Activated CD4-positive, alpha-beta T cell treated with anti-CD3 and anti-CD28 coated beads for 36 hours (primary cell): ENCODE measurements at places on chromosomes 3 and 15. TPM values are rescaled to one million over a fixed set of nuclear protein-coding genes. Genes with fewer than 3 reads are reported as not detected.

- H3K4me1 ChIP-seq, result no peaks in the 10 kb centered on the region
- H3K4me3 ChIP-seq, result no peak overlapping the region
- no peak overlapping the region for H3K27ac ChIP-seq
These were observed 53.3 kb upstream of the AMOTL2 start for GRCh38 chr3:134427400-134428111.

- H3K27ac ChIP-seq, result no peak overlapping the region
- no peak overlapping the region for H3K4me3 ChIP-seq
- no peaks in the 10 kb centered on the region for H3K27me3 ChIP-seq
- peaks cover 2% of the 10 kb centered on the region for H3K36me3 ChIP-seq
- no peak for DNase-seq
These were observed 193.6 kb upstream of the SATB1 start for GRCh38 chr3:18618723-18619122.

- no peak overlapping the region for H3K4me3 ChIP-seq
- H3K36me3 ChIP-seq, result no peaks in the 10 kb centered on the region
- DNase-seq, result no peak
- no peak overlapping the region for H3K27ac ChIP-seq
- peaks cover under 1% of the 10 kb centered on the region for H3K4me1 ChIP-seq
These were observed 28.0 kb upstream of the PIGZ start for GRCh38 chr3:196996454-196997265.

GRCh38 chr3:190119461-190120268 is 1.0 kb downstream of the P3H2 start:
- peak overlapping the region; percentile 43 for H3K4me3 ChIP-seq
- H3K27me3 ChIP-seq, result peaks cover 54% of the 10 kb centered on the region
- H3K36me3 ChIP-seq, result no peaks in the 10 kb centered on the region
- H3K27ac ChIP-seq, result no peak overlapping the region

DNA sequence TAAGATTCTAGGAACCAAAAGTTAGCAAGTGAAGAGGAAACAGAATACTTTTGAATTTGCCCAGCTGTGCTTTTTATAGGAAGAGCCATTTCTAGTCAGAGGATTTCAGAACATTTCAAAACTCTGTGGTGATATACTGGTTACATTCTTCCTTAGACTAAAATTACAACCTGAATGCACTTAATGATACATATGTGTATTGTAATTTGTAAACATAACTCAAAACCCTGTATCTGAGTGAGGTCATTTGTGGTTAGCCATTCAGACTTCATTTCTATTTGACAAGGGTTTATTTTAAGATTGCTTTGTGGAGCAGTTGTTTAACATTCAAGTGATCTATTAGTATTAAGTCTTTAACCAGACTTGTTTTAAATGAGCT is 59.4 kb upstream of the TRIM71 start:
- no peak overlapping the region for H3K27ac ChIP-seq
- H3K4me3 ChIP-seq, result no peak overlapping the region
- no peak for DNase-seq
- peaks cover 8% of the 10 kb centered on the region for H3K4me1 ChIP-seq
- H3K27me3 ChIP-seq, result no peaks in the 10 kb centered on the region

- DNase-seq, result no peak
- no peak overlapping the region for H3K27ac ChIP-seq
- H3K4me1 ChIP-seq, result no peaks in the 10 kb centered on the region
- H3K27me3 ChIP-seq, result peaks cover 3% of the 10 kb centered on the region
These were observed 147.8 kb downstream of the LEKR1 start for GRCh38 chr3:156973954-156974353.

- H3K36me3 ChIP-seq, result no peaks in the 10 kb centered on the region
- peaks cover 12% of the 10 kb centered on the region for H3K27me3 ChIP-seq
- peaks cover 3% of the 10 kb centered on the region for H3K4me1 ChIP-seq
- DNase-seq, result no peak
- no peak overlapping the region for H3K4me3 ChIP-seq
These were observed 70.4 kb upstream of the GATA2 start for GRCh38 chr3:128563439-128563838.

- H3K36me3 ChIP-seq, result peaks cover 8% of the 10 kb centered on the region
- DNase-seq, result no peak
- no peak overlapping the region for H3K4me3 ChIP-seq
These were observed 25.1 kb upstream of the MTMR10 start for GRCh38 chr15:31016446-31016915.

DNA sequence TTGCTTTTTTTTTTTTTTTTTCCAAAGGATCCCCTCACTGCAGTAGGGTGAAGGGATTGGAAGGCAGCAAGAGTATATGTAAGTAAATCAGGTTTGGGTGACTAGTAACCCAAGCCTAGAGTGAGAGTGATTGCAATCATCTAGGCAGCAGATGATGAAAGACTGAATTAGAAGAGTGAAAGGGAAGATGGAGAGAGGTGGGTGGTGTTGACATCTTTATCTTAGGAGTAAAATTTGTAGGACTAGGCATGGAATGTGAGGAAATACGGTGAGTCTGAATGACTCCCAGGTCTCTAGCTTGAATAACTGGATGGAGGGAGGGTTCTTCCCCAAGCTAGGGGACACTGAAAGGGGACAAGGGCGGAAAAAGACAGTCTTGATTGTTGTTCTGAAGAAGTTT is 63.4 kb downstream of the TPRG1 start:
- H3K36me3 ChIP-seq, result no peaks in the 10 kb centered on the region
- no peak overlapping the region for H3K4me3 ChIP-seq
- H3K4me1 ChIP-seq, result peaks cover 25% of the 10 kb centered on the region

- no peak overlapping the region for H3K27ac ChIP-seq
- H3K4me1 ChIP-seq, result peaks cover 3% of the 10 kb centered on the region
- H3K4me3 ChIP-seq, result no peak overlapping the region
- no peak for DNase-seq
- no peaks in the 10 kb centered on the region for H3K27me3 ChIP-seq
These were observed 23.0 kb downstream of the PPM1L start for GRCh38 chr3:160779040-160779439.

GRCh38 chr3:165346503-165346902 is 150.3 kb upstream of the SLITRK3 start:
- no peak overlapping the region for H3K4me3 ChIP-seq
- H3K27ac ChIP-seq, result no peak overlapping the region
- DNase-seq, result no peak
- no peaks in the 10 kb centered on the region for H3K36me3 ChIP-seq

DNA sequence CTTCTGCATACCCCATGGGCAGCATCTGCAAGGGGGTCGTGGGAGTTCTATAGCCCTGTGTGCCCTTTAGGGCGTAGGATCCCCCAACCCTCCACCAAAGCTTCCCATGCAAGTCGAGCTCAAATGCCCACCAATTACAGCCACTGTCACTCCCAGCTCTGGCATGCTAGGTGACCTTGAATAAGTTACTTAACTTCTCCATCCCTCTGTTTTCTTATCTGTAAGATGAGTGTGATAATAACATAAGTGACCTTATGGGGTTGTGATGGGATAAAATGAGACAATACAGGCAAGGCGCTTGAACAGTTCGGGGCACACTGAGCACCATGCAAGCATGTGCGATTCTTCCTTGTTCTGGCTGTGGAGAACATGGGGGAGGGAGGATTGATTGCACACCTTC is 74.8 kb upstream of the POMGNT2 start:
- no peak for DNase-seq
- H3K27me3 ChIP-seq, result no peaks in the 10 kb centered on the region
- H3K27ac ChIP-seq, result peak overlapping the region; percentile 93
- no peaks in the 10 kb centered on the region for H3K36me3 ChIP-seq
- no peak overlapping the region for H3K4me3 ChIP-seq
- H3K4me1 ChIP-seq, result peaks cover 53% of the 10 kb centered on the region

DNA sequence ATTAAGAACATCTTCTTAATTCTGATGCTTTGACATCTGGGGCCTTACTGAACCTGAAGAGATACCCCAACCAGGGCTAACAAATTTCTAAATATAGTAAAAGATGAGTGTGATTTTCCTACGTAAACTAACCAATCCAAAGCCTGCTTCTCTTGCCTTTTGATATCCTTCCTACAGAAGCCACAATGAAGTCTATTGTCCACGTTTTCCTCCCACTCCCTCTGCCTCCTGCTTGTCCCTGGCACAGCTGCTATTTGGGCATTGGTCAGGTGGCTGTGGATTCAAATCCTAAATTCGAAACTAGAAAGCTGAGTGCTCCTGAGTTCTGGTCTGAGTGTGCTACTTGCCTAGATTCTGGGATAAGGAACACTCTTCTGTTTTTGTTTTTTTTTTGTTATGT is 17.4 kb upstream of the MKRN3 start:
- H3K4me3 ChIP-seq, result no peak overlapping the region
- H3K27me3 ChIP-seq, result no peaks in the 10 kb centered on the region
- H3K27ac ChIP-seq, result no peak overlapping the region
- H3K36me3 ChIP-seq, result no peaks in the 10 kb centered on the region

- peaks cover 7% of the 10 kb centered on the region for H3K27me3 ChIP-seq
- DNase-seq, result no peak
- no peak overlapping the region for H3K4me3 ChIP-seq
- peaks cover 1% of the 10 kb centered on the region for H3K36me3 ChIP-seq
These were observed 36.4 kb upstream of the DNAJC13 start for GRCh38 chr3:132380920-132381319.

- no peaks in the 10 kb centered on the region for H3K36me3 ChIP-seq
- no peak overlapping the region for H3K27ac ChIP-seq
- H3K4me1 ChIP-seq, result peaks cover 13% of the 10 kb centered on the region
- no peak for DNase-seq
These were observed 166.8 kb downstream of the TCF12 start for GRCh38 chr15:57085267-57085666.

DNA sequence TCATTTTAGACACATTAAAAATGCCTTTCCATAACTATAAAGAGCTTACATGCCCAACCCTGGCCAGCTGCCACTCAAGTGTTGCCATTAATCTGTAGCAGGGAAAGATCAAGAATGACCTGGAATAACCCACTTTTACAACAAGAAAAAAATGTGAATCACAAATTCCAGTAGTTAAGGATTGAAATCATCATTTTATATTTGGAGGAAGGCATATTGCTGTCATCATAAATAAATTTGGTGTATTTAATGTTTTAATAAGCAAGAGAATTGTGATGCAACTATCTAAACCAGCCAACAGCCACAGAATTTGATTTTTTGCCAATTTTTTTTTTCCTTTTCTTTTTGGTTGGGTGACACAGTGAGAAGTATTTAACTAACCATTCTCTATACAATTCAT is 240.0 kb upstream of the SEMA6D start:
- H3K36me3 ChIP-seq, result no peaks in the 10 kb centered on the region
- H3K4me1 ChIP-seq, result no peaks in the 10 kb centered on the region
- no peak overlapping the region for H3K27ac ChIP-seq
- DNase-seq, result no peak
- no peak overlapping the region for H3K4me3 ChIP-seq

GRCh38 chr3:707041-707440 is 385.8 kb upstream of the CNTN6 start:
- H3K27me3 ChIP-seq, result no peaks in the 10 kb centered on the region
- H3K4me1 ChIP-seq, result no peaks in the 10 kb centered on the region
- no peak overlapping the region for H3K27ac ChIP-seq
- DNase-seq, result no peak
- H3K4me3 ChIP-seq, result no peak overlapping the region

DNA sequence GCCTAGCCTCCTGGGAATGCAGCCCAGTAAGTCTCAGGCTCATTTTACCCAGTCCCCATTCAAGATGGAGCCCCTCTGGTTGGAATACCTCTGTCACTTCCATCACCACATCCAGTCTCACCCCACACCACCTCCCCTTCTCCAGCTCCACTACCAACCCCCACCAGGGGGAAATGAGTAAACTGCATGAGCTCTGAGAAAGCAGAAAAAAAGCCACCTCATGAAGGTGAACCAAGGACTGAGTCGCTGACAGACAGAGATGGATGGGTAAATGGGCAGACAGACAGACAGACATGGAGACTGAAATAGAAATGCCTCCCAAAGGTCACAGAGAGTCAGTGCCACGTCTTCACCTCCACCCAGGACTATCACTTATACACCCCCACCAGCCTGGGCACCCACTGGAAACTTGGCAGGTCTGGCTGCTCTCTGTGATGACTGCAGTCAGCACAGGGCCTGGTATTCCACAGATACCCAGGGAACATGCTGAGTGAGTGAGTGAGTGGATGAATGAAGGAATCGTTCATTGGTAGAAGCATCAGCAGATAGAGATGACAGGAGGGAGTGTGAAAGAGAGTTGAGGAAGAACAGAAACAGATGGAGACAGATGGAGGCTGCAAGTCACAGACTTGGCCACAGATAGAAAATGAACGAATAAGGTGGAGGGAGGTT is 4.9 kb upstream of the LOXL1 start:
- peak overlapping the region; percentile 71 for H3K27ac ChIP-seq
- no peak overlapping the region for H3K4me3 ChIP-seq
- no peaks in the 10 kb centered on the region for H3K27me3 ChIP-seq
- H3K36me3 ChIP-seq, result peaks cover 24% of the 10 kb centered on the region
- peaks cover 47% of the 10 kb centered on the region for H3K4me1 ChIP-seq

- no peaks in the 10 kb centered on the region for H3K27me3 ChIP-seq
- peaks cover 20% of the 10 kb centered on the region for H3K4me1 ChIP-seq
- H3K27ac ChIP-seq, result no peak overlapping the region
- H3K36me3 ChIP-seq, result no peaks in the 10 kb centered on the region
- no peak for DNase-seq
These were observed 808 bp downstream of the ARRDC4 start for GRCh38 chr15:97961067-97961954.

- no peak for DNase-seq
- no peaks in the 10 kb centered on the region for H3K36me3 ChIP-seq
- H3K4me3 ChIP-seq, result no peak overlapping the region
These were observed 735.1 kb upstream of the LMCD1 start for GRCh38 chr3:7766530-7766929.

DNA sequence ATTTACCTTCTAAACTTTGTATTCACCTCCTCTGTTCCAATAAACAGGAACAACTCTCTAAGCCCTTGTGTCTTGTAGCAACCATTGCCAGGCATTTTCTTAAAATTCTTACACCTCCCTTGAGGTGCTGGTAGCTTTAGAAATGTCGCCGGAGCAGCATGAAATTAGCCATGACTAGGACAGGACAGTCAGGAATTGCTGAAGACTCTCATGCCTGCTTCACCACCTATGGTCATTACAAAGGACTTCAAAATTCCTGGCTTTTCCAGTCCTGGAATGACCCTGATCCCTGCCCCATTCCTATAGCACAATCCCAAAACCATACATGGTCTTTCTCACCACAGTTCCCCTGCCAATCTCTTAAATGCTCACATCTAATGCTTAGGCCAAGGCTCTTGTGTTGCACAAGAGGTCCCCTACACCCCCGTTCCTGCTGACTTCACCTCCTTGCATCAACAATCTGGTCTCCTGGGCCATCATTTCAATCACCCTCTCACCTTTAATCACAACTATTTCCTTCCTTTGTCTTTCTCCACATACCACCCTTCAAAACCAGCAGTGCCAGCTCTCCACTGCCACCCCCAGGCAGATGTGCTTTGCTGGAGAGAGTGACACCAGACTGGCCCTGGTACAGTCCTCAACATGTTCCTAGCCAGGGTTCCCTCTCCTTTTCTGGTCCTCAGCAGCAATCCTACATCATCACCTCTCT is 113.2 kb upstream of the TJP1 start:
- H3K4me3 ChIP-seq, result no peak overlapping the region
- no peaks in the 10 kb centered on the region for H3K4me1 ChIP-seq
- DNase-seq, result peak; percentile 16
- peaks cover 29% of the 10 kb centered on the region for H3K27me3 ChIP-seq

Gene ANKRD63
- not detected for total RNA-seq

Gene IFT122
- total RNA-seq, result 18.4 TPM

Gene TRPC1
- 4.7 TPM for total RNA-seq

Gene HMG20A
- total RNA-seq, result 45.9 TPM

Gene ABTB1
- 9.6 TPM for total RNA-seq

Gene SPTSSB
- not detected for total RNA-seq

Gene CEMIP
- 0.04 TPM for total RNA-seq

Gene SLC12A8
- 0.39 TPM for total RNA-seq

Gene WDR49
- not detected for total RNA-seq

Gene HTD2
- total RNA-seq, result 7.9 TPM
